T-helper 2 cell treated with Interferon-gamma antibody and Interleukin-4, amounts not matched to agents 5 μg/mL and 100 μg/mL, for 36 hours (primary cell): ENCODE measurements at places on chromosomes 13 and 19.
A peak's percentile ranks its signal among the peaks of the same experiment; 100 is the strongest.

- no peak for DNase-seq
Measured at GRCh38 chr19:19059018-19059836, 4.6 kb upstream of the SLC25A42 start.

- DNase-seq, result no peak
Measured at GRCh38 chr13:41919741-41920487, 41.0 kb downstream of the VWA8 start.

DNA sequence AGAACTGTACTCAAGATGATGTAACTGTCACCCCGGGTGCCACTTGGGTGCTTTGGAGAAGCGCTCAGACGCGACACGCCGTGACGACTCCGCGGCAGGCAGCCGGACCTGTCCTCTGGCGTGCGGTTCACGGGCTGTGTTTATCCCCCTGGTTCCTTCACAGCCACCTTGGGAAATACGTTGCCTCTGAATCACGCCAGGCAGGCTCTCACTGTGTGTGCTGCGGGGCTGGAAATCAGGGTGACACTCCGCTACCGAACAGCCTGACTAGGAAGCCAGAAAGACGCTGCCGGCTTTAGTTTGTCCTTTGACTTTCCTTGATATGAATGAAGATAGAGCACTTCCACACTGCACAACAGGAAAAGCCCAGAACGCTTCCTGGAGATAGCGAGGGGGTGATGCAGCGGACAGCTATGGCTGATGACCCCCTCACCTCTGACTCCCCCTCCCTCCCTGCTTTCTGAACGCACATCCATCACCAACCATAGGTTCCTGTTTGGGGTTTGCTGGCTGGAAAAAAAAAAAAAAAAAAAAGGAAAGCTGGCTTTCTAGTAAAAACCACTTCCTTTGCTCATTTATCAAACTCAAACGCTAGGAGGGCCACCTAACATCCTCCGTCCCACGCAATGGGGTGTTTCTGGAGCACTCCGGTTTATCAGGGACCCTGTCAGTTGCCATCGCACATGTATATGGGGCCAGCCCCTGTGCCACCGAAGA lies 3.7 kb upstream of the GP6 start:
- DNase-seq, result peak; percentile 50

DNA sequence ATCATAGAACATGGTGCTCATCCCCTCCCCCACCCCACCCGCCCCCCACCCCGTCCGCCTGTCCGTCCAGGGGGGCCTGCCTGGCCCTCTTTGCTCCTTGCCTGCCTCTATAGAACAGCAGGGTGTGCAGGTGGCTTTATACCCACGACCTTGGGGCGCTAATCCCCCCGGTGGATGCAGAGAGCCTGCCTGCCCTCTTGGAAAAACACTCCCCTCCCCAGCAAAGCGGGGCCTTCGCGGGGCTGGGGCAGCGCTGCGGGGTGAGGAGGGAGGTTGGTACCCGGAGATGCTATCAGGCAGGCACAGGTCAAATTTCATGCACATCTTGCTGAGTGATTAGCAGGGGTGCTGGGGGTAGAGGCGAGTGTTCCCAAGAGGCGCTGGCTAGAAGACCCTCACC lies 21.9 kb downstream of the RFX1 start:
- DNase-seq, result no peak

GRCh38 chr13:80939581-80939980 lies 598.7 kb upstream of the SPRY2 start:
- DNase-seq, result no peak

GRCh38 chr13:41312176-41312500 lies 1.1 kb downstream of the NAA16 start:
- no peak for DNase-seq

GRCh38 chr13:112185466-112185865 lies 118.5 kb downstream of the SOX1 start:
- DNase-seq, result no peak
